ENCODE measurements at places on chromosomes 7 and 10. TPM values are rescaled to one million over a fixed set of nuclear protein-coding genes. Genes with fewer than 3 reads are reported as not detected.

DNA sequence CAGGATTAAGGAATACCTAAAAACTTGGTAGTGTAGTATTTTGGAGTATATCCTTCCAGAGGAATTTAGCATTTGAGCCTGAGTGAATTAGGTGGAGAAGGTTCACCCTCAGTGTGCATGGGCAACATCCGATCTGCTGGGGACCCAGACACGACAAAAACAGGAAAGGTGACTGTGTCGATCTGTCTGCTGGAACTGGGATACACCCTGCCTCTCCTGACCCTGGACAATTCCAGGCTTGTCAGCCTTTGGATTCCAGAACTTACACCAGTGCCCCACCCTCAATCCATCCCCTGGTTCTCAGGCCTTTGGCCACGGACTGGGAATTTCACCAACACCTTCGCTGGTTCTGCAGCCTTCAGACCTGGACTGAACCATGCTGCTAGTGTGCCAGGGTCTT lies 41.9 kb downstream of the PTPRE start:
- no peak for DNase-seq

GRCh38 chr7:117165656-117166055 lies 157.2 kb downstream of the WNT2 start:
- no peak for DNase-seq

DNA sequence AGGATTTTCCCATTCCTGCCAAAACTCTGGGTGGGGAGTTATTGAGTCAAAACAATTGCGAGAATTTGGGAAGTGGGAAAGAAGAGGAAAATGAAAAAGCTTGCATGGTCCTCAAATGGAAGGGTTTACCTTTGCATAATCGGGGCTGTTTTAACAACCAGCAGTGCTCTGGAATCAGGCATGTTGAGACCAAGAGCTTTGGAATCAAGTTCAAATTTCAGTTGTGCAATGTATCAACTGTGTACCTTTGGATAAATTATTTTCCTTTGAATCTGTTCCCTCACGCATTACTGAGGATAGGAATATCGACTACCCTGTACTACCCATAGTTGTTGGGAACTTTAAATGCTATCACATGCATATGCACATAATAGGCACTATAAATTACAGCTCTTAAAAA lies 205.5 kb downstream of the JCAD start:
- no peak for DNase-seq

DNA sequence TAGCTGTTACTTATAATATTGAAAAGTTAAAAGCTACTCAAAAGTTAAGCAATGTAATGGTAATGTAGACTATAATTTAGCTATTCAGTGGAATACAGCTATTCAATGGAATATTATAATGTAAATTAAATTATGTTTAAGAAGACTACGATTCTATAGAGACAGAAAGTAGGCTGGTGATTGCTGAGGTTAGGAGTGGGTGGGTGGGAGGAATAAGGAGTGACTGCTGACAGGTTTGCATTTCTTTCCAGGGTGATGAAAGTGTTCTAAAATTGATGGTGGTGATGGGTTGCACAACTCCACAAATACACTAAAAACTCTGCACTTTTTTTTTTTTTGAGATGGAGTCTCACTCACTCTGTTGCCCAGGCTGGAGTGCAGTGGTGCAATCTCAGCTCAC lies 21.4 kb downstream of the DENND2A start:
- no peak for DNase-seq

GRCh38 chr7:12493863-12494686 lies 76.4 kb upstream of the SCIN start:
- no peak for DNase-seq

DNA sequence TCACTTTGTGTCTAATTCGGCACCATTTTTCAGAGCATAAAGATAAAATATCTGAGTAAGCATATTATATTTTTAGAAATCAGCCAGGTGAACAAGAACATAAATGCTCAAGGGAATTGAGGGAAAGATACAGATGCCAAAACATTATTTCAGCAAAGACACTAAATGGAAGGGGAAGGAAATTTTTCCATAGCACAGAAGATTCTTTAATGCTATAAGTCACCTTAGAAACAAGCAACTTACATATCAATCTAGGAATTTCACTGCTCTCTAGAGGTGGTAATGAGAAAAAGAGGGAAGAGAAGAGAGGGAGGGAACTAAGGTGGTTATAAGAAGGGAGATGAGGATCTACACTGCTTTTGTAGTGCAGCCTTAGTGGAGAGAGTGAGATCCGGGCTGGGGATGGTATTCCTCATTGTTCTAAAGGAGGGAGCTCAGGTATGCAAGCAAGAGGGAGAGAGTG lies 20.4 kb downstream of the ZNF365 start:
- DNase-seq = no peak

DNA sequence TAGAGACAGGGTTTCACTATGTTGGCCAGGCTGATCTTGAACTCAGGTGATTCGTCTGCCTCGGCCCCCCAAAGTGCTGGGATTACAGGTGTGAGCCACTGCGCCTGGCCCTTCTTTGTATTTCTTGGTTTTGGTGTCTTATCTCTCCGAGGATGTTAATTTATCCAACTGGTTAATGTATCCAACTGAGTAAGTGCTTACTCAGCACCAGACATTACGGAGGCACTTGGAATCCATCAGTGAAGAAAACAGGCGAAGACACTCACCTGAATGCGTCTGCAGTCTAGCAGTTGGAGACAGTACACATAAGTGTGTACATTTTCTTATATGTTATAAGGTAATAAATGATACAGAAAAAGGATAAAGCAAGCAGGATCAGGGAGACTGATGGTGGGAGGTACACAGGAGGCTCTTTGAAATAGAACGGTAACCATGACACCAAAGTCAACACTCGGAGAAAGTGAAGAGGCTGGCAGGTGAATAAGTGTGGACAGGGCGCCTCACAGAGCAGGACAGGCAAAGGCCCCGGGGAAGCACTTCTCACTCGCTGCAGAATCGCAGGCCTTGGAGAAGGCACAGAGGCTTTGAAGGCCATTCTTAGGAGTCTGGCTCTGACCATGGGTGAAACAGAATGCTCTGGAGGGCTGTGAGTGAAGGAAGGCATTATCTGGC lies 73.1 kb downstream of the LANCL2 start:
- DNase-seq = no peak

GRCh38 chr7:71385330-71385729 lies 253.4 kb downstream of the GALNT17 start:
- no peak for DNase-seq

GRCh38 chr7:157271315-157271990 lies 65.4 kb upstream of the DNAJB6 start:
- DNase-seq = no peak

DNA sequence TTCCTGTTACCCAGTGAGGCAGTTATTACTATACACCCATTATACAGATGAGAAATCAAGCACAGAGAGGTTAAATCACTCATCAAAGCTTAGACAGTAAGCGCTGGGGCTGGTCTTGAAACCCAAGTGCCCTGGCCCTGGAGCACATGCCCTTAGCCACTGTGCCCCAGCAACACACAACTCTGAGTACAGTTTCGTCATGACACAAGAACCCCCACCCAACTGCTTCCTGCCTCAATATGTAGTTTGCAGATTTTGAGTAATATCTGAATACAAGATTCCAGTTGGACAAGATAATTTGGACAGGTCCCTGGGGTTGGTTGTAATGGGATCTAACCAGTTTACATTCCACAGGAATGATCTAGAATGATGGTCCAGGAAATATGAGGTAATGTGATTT lies 62.8 kb downstream of the SH3PXD2A start:
- DNase-seq = no peak

GRCh38 chr7:157676001-157676400 lies 339.2 kb downstream of the DNAJB6 start:
- no peak for DNase-seq

DNA sequence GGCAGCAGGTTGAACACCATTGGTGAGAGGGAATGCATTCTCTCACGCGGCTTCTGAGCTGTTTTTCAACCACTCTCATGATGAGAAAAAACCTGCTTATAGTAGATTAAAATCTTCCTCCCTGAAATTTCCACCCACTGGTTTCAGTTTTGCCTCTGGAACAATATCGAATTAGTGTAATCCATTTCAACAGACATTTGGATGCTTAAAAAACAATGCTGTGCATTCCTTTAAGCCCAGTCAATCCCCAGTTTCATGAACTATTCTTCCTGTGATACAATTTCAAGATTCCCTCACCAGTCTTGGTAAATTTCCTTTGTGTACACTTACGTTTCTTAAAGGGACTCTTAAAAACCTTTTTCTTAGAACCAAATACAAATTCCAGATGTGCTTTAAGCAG lies 89.6 kb downstream of the ITIH5 start:
- no peak for DNase-seq

Gene KCNH2
- 53.9 TPM for total RNA-seq

Gene LRRC61
- 46.6 TPM for total RNA-seq

Gene LGI1
- not detected for total RNA-seq

Gene DDX50
- total RNA-seq = 22.6 TPM

Gene CASTOR2
- total RNA-seq = 25.3 TPM

Gene AQP1
- 0.81 TPM for total RNA-seq

Gene TMEM213
- not detected for total RNA-seq

Gene ZDHHC6
- 11.6 TPM for total RNA-seq

Gene SKIDA1
- 1.1 TPM for total RNA-seq

Measured in hematopoietic multipotent progenitor cell (in vitro differentiated cells).